ENCODE measurements at places on chromosomes 16 and 17.

- no peak for DNase-seq
Observed at GRCh38 chr17:18256776-18257175, 1.8 kb downstream of the FLII start.

GRCh38 chr16:25093208-25094061 is 18.1 kb upstream of the LCMT1 start:
- peak; percentile 41 for DNase-seq

DNA sequence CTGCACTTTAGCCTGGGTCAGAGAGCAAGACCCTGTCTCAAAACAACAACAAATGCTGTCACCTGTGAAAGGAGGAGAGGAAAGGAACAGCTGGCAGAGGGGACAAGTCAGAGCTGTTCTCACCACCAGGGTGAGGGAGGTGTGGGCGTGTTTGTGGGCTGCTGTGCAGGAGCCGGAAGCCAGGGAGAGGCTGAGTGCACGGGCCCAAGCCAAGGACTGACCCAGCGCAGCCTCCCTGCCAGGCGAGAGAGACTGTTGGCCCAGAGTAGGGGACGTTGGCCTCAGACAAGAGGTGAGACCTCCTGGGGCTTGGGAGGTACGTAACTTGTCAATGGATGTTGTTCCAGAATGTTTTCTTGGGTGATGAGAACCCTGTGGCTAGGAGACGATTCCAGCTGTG is 10.7 kb downstream of the SPNS2 start:
- no peak for DNase-seq

DNA sequence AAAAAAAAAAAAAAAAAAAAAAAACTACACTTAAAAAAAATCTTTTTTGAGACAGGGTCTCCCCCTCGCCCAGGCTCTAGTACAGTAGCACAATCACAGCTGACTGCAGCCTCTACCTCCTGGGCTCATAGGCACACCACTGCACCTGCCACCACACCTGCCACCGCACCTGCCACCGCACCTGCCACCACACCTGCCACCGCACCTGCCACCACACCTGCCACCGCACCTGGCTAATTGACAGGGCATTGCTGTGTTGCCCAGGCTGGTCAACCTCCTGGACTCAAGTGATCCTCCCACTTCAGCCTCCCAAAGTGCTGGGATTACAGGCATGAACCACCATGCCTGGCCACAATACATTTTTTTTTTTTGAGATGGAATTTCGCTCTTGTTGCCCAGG is 17.6 kb upstream of the WDR45B start:
- DNase-seq = no peak

DNA sequence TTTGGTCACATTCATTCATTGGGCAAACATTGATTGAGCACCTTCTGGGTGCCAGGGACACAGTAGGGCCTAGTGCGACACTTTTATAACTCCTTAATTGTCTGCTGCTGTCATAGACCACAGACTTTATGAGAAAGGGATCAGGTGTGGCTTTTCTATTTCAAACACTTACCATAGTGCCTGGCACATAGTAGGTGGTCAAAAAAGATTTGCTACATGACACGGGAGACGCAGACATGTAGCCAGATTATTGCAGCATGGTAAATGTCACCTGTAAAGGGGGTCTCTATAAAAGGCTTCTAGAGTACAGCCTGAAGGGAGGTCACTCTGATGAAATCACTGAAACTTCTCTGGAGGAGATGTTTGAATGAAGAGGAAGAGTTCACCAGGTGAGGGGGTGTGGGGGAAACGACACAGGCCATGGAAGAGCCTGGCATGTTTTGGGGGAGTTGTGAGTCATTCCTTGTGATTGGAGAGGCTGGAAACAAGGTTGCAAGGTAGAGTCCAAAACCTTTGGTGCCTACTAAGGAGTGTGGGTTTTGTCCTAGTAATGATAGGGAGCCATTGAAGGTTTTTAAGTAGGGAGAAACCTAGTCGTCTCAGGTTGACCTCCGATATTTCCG is 1.6 kb downstream of the RSAD1 start:
- no peak for DNase-seq

DNA sequence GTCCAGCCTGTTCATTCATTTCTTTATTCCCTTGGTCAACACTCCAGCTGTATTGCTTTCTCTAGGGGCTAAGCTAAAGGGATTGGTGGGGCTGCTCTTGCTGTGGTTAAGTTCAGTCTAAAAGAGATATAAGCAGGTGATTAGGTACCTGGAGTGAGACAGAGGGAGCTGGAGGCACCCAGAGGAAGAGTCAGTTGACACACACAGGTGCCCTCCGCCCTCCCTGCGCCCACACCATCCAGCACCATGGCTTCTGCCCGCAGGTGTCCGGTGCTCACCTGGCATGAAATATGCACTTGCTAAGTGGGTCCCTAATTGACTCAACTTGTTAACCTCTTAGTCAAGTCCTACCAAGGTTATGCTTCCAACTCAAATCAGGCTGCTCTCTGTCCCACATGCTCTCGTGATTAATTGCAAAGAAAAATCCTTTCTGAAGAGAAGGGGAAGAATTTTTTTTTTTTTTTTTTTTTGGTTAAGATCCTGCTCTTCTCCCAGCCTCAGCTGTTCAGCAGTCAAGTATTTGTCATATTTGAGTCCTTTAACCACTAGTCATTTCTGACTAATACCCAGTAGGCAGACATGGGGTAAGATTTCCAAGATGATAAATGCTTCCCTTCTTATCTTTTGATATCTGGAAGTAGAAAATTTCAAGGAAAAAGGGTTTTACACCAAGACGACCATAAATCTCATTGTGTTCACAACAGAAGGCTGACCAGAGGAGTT is 199.8 kb upstream of the WSCD1 start:
- DNase-seq = no peak

DNA sequence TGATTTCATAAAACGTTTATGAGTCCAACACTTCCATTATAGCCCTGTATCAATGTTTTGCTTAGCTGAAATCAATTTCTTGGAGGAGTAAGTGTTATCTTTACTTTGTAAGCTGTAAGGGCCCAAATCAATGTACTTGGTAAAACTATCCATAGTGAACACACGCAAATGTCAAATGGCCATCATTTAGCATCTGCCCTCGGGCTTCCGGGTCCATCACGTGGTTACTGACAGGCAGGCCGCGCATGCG is 687 bp upstream of the NARF start:
- peak; percentile 96 for DNase-seq

- DNase-seq = no peak
Observed at GRCh38 chr16:77009453-77009852, 181.5 kb upstream of the MON1B start.

DNA sequence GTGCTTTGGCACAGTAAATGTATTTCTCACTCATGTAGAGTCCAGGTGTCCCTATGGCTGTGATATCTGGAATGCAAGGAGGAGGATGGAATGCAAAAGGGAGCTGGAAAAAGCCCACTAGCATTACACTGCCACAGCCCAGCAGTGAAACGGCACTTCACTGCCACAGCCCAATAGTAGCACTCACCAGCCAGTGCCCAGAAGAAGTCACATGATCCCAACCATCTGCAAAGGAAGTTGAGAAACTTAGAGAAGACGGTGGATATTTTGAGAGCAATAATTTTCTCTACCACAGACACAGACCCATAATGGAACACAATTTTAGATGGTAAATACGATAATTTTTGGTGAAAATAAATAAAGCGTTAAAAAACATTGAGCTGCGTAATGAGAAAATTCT is 51.8 kb downstream of the C16orf82 start:
- DNase-seq = peak; percentile 29

- DNase-seq = no peak
Observed at GRCh38 chr16:86823888-86824671, 245.7 kb downstream of the FOXL1 start.

DNA sequence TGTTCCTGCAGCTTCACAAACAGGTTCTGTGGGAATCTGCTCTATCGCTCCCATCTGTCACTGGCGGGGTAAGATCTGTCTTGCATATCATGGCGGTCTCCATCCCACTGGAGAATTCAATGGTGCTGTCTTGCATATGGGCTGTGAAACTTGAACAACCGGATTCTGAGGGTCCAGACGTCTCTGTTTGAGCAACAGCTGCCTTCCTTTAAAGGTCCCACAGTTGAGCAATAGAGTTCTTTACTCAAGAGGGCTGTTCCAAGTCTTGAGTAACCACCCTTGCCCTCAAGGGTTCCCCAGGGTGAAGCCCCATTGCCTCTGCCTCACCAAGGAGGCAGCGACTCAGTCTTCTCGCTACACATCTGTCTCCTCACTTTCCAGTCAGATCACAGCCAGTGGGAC is 50.8 kb downstream of the ZFHX3 start:
- peak; percentile 76 for DNase-seq

- no peak for DNase-seq
Observed at GRCh38 chr16:51035110-51035498, 116.0 kb downstream of the SALL1 start.

DNA sequence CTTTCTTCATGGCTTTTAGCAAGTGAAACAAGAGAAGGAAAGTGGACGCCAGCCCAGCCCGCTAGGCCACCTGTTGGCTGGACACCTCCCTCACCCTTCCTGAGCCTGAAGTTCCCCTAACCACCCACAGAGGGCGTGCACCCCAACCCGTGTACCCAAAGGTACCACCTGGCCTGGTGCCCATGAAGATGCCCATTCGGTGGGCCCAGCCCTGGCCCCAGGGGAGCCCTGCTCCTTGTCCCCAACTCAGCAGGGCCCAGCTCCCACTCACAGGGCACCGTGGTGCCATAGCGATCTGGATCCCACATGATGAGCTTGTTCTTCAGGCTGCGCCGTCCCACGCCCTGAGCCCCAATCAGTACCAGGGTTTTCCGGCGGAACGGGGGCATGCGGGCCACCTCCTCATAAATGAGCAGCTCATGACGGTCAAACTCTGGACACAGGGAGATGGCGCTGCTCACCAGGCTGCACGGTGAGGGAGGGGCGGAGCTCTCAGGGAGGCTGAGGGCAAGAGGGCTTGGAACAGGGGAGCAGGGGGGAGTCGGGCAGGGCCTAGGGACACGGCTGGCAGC is 26.8 kb downstream of the MPP2 start:
- no peak for DNase-seq

DNA sequence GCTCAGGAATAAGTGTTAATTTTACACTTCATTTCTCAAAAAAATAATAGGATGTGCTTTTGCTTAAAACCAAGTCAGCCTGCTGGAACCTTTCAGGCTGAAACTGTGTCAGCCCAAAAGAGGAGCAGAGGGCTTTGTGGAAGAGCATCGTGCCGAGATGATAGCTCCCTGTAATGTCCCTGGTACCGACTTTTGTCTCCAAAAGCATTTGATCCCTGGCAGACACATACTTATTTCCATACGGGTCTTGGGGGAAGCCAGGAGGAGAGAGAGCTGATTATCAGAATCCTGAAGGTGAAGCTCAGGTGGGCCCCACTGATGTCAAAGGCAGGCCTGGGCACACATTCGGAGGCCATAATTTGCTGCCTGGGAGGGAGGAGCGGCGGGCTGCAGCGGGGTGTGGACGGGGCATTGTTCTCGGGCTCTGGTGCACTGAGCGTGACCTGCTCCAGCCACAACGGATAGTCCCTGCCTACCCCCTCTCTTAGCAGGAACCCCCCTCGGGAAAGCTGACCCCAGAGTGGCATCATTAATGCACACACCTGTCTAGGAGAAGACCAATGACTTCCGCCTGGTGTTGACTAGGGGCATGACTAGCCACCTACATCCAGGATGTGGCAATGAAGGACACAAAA is 155.9 kb downstream of the C16orf78 start:
- no peak for DNase-seq

DNA sequence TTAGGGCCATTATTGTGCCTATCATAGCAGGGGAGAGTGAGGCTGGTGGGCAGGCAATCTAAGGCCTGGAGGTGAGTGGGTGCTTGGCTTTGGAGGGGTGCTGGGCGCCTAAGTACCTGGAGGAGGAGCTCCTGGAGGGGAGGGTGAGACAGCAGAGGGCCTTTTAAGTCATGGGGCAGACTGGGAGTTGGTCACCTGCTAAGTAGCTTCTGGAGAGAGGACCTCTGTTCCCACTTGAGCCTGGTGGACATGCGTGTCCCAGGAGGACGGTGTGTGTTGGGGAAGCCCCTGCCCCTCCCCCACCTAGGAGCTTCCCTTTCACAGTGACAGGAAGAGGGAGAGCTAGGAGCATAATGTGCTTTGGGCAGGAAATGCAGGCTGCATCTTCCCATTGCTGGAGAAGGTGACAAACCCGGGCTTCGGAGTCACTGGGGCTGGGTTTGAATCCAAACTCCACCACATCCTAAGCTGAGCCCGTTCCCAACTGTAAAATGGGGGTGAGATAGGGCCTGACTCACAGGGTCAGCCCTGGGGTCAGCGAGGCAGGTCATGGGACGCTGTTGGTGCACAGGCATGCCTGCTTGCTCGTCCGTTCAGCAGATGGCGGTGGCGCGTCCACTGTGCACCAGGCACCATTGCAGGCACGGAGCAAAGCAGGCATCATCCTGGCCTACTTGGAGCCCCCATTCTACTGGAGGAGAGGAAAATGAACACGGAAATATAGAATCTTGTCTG is 37.9 kb downstream of the CMIP start:
- no peak for DNase-seq

GRCh38 chr17:65576939-65577338 is 15.5 kb upstream of the AXIN2 start:
- DNase-seq = no peak

- DNase-seq = no peak
Observed at GRCh38 chr16:85851034-85851785, 47.8 kb upstream of the IRF8 start.

- DNase-seq = no peak
Observed at GRCh38 chr17:19332371-19333131, 30.0 kb downstream of the B9D1 start.

DNA sequence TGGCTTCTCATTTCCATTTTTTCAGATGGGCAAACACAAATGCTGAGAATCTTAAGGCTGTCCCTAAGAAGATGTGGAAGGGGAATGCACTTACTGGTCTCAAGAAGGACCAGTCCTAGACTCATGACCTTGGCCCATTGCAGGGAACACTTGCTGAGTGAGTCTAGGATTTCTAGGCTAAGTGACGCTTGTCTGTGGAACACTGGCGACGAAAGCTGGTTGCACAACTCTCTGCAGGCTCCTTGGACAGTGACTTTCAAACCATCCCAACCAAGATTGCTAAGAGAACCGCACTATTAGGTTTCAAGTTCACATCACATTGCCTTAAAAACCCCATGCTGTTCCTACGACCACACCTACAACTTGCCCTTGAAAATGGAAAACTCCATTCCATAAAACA is 174.1 kb downstream of the AXIN2 start:
- no peak for DNase-seq

GRCh38 chr17:77467521-77467920 is 326.8 kb downstream of the SEC14L1 start:
- DNase-seq = no peak

GRCh38 chr16:56424791-56425438 is 430 bp downstream of the AMFR start:
- DNase-seq = no peak

All from Kasumi-1 (cell line).